ENCODE measurements at places on chromosomes 5 and 9.
A peak's percentile ranks its signal among the peaks of the same experiment; 100 is the strongest.

DNA sequence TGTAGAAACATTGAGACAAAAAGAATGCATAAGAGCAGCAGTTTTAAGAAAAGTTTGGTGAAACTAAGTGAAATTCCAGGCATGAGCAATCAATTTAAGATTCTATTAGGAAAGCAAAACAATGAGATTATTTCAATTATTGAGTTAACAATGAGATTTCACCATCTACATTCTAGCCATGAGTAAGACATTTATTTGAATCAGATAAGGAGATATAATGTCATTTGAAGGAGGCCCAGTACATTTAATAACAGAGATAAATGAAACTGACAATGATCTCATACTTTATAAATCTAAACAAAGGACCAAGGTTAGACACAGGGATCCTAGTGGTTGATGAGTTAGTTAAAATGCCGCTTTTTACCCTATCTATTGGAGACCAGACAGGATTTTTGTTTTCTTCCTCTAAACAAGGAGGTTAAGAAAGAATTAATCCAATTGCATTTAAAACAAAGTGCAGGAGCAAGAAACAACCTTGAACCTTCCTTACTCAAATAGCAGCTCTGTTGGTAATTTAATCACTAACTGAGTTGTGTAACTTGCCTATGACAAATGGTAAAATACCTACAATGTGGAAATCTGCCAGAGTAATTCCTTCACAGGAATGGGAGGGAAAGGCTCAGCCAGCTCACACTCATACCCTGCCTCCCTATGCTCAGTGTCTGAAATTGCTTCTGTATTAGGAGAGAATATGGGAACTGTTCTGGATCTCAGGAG lies 103.5 kb upstream of the NR3C1 start:
- DNase-seq: no peak

DNA sequence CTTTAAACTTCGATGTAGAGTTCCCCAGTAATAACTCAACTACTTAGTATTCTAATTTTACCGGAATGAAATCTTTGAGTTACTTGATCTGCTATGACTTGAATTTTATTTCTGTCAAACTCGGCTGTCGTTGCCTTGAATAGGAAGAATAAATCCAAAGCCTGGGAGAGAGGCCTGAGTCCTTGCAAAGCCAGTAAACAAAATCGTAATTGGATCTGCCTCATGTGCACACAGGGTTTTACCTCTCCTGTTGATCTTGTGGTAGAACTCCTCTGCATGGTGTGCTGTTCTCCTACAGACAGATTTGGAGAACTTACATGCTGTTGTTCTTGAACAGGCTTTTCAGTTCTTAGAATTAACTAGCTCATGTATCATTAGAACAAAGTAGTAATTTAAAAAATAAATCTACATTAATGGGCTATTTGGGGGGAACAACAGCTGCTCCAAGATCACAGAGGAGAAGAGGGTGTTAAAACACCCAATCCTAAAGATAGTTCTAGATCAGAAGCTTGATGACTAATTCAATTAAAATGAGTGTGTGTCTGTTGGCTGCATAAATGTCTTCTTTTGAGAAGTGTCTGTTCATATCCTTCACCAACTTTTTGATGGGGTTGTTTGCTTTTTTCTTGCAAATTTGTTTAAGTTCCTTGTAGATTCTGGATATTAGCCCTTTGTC lies 28.9 kb downstream of the HSPB3 start:
- no peak for DNase-seq

DNA sequence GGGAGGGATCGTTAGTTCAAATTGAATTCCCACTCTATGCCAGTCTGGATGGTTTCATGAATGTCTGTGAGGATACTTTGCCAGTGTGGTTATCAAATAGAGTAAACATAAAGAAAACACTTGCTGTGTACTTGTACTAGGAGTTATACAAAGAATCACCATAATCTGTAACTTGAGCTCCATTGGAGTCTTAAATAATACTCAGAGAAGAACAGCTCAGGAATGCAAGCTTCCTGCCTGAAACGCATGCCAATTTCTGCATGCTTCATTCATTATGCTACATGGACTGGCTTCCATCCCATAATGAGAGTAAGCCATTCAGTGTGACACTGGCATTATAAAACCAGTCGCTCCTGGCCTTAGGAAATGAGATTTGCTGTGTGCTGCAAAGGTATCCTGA lies 351.4 kb downstream of the SEMA5A start:
- no peak for DNase-seq

DNA sequence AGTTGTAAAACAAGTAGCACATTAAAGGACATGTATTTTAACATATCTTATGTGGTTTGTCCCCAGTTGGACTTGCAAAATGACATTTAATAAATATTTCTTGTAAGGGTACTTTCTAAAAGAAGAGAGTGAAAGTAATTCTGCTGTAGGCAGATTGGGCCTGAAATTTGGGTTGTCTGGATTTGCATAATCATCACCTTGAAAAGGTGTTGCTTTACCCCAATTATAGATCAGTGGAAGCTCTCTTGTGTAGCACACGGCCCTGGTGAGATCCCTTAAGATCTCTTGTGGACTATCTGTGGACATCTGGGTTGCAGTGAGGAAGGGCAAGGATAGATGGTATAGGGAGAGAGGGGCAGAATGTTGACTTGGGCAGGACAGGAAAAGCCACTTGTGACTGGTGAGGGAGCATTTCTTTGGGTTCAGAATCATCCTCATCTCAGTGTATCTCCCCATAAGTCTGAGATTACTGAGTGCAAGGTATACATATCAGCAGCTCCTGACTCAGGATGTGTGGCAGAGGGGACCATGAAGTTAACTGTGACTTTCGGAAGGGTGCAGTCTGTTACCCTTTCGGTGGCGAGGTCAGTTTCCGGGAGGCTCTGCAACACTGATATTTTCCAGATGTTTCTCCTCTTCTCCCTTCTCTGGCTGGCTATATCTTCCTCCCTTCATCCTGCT lies 2.0 kb upstream of the TNFAIP8 start:
- DNase-seq: no peak

- peak; percentile 76 for DNase-seq
Observed at GRCh38 chr9:132768932-132769905, 99.0 kb downstream of the GTF3C4 start.

DNA sequence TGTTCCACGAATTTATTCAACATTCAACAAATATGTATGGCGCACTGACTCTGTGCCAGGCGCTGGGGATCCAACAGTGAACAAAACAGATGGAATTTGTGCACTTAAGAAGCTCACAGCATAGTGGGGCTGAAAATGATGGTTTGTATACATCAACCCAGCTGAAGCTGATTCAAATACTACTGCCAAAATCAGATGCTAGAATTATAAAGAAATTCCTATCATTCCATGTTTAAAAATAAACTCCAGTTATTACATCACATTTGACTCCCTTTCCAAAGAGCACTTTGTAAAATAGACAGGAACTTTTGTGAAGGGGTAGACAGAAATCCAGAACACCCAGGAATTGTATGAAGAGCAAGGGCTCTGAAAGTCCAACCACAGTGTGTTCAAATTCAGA lies 54.1 kb downstream of the ZNF608 start:
- DNase-seq: no peak

DNA sequence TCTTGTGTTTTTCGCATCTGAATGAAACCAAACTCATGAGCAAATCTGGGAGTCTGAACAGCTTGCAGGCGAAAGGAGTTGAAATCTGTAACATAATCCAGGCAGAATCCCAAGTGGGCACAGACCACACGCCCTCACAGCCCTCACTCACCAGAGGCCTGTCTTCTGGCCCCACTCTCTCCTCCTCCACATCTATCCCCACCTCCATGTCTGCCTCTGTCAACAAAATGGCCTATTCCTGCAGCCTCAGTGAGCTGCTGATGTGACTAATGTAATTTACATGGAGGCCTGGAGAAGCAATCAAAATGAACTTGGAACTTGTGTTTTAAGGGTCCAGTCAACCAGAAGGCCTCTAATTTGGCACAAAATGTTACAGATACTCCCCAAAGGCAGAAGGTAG lies 136.6 kb downstream of the GNA14 start:
- no peak for DNase-seq

- no peak for DNase-seq
Observed at GRCh38 chr9:101307051-101307450, 77.8 kb downstream of the BAAT start.

DNA sequence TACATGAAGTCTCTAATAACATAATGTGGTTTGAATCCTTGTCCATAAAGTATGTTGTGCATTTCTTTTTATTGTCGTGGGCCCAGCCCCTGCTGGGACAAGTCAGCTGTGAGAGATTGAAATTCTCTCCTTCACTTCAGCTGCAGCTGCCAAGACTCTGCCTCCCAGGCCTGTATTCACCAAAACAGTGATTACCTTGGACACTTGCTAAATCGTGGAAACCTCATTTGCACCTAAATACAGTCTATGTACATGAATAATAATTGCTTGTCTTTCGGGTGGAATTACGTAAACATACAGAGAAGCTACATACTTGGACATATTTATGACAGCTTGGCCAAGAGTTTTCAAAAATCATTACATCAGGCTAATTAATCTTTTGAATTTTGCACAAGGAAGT lies 898.5 kb upstream of the SEMA6A start:
- DNase-seq: no peak

GRCh38 chr9:120186276-120186675 lies 393.7 kb downstream of the CDK5RAP2 start:
- no peak for DNase-seq

DNA sequence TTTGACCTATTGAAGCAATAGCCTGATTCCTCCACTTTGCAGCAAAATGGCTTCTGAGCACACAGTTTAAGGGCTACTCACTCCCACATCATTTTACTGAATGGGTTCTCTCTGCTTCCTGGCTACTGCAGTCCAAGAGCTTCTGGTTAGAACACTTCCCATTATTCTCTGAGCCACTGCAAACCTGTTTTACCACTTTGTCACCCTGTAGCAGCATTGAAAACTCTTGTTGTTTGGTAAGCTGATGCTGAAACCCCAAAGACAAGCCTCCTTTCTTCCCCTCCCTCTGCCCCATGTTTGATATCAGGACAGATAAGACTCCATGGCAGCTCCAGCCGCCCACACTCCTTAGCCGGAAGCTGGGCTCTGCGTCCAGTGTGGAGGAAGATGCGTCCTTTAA lies 84.4 kb upstream of the RARS1 start:
- DNase-seq: no peak

- DNase-seq: no peak
Observed at GRCh38 chr9:79287708-79288290, 284.0 kb upstream of the TLE4 start.

DNA sequence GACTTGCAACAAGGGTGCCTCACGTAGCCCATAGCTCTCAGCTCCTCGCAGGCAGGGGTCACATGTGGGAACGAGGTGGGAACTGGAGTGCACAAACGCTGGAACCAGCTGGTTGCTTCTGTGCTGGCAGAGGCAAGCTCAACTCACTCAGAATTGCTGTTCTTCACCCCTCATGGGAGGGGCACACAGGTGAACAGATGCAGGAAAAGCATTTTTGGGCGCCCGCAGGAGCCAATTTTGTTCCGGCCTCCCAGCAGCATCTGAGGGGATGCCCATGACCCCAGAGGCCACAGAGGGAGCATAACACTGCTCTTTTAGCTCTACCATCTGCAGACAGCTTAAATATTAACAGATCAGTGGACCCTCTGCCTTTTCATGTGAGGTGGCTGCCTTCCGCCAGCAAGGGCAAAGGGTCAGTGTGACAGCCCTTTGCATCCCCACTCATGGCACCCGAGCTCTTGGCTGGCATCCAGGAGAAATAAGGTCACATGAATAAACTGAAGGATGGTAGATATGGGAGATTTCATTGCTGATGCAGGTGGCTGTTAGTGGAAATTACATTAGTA lies 196.2 kb downstream of the SLCO4C1 start:
- DNase-seq: no peak

DNA sequence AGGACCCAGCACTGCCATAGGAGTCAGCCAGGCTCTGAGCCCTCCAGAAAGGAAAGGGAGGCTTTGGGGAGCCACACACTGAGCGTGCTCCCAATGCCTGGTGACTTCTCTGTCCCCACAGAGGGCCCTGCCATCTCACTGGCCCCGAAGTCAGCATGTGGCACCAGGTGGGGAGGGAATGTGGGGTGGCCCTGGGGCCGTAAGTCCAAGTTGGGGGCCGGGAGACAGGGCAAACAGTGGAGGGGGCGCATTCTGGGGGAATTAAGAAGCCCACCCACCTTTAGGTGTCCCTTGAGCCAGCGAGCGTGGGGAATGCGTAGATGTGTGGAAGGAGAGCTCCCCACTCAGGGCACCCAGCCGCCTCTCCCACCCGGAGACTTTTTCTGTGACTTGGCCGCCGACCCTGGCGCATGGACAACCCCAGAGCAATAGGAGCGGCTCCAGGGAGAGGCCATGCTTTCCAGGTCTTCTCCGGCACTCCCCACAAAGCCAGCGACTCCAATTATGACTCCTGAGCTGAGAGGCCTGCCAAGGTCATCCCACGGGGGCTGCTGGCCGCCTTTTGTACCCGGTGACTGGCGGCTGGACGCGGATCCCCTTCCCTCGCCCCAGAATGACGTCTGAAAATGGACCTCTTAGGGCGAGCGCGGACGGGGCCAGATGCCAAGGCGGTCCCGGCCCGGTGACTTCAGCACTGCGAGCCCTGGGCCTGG lies 9.8 kb downstream of the IRX1 start:
- no peak for DNase-seq

DNA sequence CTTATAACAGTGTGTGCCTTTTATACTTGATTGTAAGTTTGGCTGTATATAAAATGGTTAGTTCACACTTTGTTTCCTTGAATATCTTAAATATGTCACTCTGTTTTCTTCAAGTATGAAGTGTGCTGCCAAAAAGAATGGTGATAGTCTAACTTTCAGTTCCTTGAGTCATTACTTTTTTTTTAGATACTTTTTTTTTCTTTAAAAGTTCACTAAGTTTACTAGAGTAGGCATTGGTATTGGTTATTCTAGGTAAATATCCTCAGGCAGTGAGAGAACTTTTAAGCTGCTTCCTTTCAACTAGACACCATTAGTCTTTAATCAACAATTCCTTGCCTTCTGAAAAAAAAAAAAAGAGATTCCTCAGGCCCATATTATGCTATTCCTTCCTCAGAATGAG lies 41.9 kb downstream of the SPEF2 start:
- DNase-seq: no peak

DNA sequence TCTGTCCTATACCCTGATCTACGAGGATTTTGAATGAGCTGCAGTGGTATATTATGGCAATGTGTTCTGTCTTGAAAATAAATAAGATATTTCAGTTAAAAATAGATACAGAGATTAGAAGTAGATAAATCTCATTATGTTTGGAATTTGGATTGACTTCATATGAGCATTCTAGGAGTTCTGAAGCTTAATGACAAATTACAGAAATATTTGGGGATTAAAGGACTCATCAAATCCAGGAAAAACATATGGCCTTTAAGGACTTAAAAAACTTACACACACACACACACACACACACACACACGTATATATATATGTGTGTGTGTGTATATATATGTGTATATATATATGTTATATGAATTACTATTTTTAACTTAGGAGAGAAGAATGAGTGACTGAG lies 446.9 kb upstream of the CD180 start:
- DNase-seq: no peak

DNA sequence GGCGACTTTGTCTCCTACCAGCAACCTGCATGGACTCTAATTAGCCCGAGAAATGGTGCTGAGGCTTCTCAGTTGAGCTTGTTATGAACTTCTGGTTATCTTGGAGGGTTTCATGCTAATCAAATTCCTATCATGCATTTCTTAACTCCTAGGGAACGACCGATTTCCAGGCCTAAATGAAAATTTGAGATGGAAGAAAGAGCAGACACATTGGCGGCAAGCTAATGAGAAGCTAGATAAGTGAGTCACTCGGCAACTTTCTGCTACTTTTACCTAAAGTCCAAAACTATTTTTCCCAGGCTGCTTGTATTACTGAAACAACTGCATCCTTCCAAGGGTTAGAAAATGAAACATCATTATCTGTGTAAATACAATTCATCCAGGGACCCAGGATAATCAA lies 207.2 kb downstream of the DOCK8 start:
- DNase-seq: no peak
